ENCODE measurements at places on chromosomes 7 and 10. TPM values are rescaled to one million over a fixed set of nuclear protein-coding genes. Genes with fewer than 3 reads are reported as not detected.

AVPI1 gene
- total RNA-seq = 17.1 TPM

SAP25 gene
- 1.5 TPM for total RNA-seq

CNPY1 gene
- total RNA-seq = not detected

EGFR gene
- 50.1 TPM for total RNA-seq

PDE1C gene
- 0.26 TPM for total RNA-seq

CLCN1 gene
- total RNA-seq = 0.13 TPM

TCERG1L gene
- not detected for total RNA-seq

CYP2C18 gene
- total RNA-seq = not detected

CDHR3 gene
- 3.4 TPM for total RNA-seq

SLC13A4 gene
- total RNA-seq = not detected

AKR1D1 gene
- not detected for total RNA-seq

POLR2J gene
- 42.3 TPM for total RNA-seq

All from epithelial cell of alveolus of lung (primary cell).